Aorta (tissue), 5 donors: ENCODE measurements at places on chromosomes 11 and 22. TPM values are rescaled to one million over a fixed set of nuclear protein-coding genes. Genes with fewer than 3 reads are reported as not detected.

The GRM5 gene
- 3.4 TPM for total RNA-seq

DNA sequence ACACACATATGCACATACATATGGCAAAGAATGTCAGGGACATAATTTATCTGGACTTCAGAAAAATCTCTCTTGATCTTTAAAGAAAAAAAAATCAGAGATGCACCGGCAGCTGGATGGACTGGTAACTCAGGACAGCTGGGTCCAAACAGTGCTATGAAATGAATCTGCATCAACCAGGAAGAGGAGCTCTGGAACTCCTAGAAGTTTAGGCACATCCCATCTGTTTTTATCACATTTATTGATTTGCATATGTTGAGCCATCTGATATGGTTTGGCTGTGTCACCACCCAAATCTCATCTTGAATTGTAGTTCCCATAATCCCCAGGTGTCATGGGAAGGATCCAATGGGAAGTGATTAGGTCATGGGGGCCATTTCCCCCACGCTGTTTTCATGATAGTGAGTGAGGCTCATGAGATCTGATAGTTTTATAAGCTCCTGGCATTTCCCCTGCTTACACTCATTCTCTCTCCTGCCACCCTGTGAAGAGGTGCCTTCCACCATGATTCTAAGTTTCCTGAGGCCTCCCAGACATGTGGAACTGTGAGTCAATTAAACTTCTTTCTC lies 87.7 kb upstream of the AKIP1 start:
- no peak for DNase-seq
- no peaks in the 10 kb centered on the region for H3K27me3 ChIP-seq
- no peak overlapping the region for H3K27ac ChIP-seq
- no peaks in the 10 kb centered on the region for H3K36me3 ChIP-seq
- no peak overlapping the region for H3K4me3 ChIP-seq

DNA sequence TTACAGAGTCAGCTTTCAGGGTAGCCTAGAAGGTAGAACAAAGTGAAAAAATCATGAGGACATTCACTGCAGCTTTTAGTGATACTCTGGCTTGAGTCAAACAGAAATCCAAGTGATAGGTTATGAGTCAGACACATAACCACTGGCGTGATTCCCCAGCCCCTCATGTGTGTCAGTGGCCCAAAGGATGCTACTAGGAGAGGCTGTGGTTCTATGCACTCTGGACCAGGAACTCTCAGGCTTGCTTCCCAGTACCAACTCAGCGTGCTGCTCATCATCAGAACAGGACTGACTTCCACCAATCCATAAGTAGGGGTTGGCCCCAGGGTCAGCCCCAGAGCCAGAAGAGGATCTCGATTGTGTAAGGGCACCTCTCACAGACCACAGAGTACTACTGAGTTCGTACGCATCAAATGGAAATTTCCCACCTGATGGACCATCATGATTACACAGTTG lies 116.8 kb downstream of the MED15 start:
- H3K36me3 ChIP-seq: no peaks in the 10 kb centered on the region
- H3K27me3 ChIP-seq: no peaks in the 10 kb centered on the region
- no peak overlapping the region for H3K4me3 ChIP-seq
- H3K27ac ChIP-seq: no peak overlapping the region
- H3K4me1 ChIP-seq: no peaks in the 10 kb centered on the region

DNA sequence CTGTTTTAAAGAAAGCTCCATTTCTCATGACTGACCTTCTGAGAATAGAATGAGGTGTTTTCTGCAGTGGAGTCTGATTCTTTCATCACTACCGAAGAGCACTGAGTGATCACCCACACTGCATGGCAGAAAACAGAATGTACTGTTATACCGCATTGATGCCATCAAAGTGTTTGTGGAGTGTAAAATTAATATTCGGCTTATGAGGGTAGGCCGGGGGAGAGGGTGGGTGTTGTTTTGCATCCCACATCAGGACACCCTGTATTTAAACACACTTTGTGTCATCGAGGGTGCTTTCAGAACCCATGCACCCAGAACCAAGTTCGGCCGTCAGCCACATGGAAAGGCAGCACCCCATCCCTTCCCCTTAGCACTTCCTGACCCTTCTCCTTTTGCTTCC lies 41.3 kb upstream of the ETS1 start:
- no peaks in the 10 kb centered on the region for H3K4me1 ChIP-seq
- no peak overlapping the region for H3K27ac ChIP-seq
- no peak for DNase-seq

DNA sequence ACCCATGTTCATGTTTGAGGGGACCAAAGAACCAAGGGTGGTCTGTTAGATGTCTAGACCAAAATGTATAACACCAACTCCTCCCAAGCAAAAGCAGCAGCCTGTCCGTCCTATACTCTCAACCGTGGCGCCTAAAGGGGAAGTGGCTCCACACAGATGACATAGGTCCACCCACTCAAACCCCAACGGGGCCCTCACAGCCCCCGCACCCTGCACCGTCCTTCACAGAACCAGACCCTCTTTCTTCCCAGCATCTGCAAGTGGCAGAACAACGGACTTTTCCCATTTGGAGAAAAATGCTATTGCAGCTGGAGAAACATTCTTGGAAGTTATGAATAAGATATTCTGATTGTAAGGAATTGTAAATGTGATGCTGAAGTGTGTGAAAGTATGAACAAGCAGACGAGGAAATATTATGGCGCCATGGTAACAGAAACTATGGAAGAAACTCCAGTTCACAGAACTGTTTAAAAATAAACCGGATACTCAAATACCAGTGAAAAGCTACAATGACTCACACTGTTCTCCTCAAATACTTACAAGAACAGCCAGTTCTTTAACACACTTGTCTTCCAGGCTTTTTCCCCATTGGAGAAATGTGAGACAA lies 76.5 kb upstream of the ARFGAP3 start:
- peak overlapping the region; percentile 96 for H3K27ac ChIP-seq
- no peaks in the 10 kb centered on the region for H3K36me3 ChIP-seq
- no peak overlapping the region for H3K4me3 ChIP-seq
- peak; percentile 68 for DNase-seq
- peaks cover 15% of the 10 kb centered on the region for H3K4me1 ChIP-seq
- H3K27me3 ChIP-seq: no peaks in the 10 kb centered on the region

GRCh38 chr22:32205974-32206773 lies 1.3 kb upstream of the RFPL2 start:
- no peak for DNase-seq
- H3K27me3 ChIP-seq: no peaks in the 10 kb centered on the region
- H3K27ac ChIP-seq: no peak overlapping the region
- no peak overlapping the region for H3K4me3 ChIP-seq
- no peaks in the 10 kb centered on the region for H3K4me1 ChIP-seq
- H3K36me3 ChIP-seq: no peaks in the 10 kb centered on the region

- no peak overlapping the region for H3K27ac ChIP-seq
- no peaks in the 10 kb centered on the region for H3K4me1 ChIP-seq
- no peak overlapping the region for H3K4me3 ChIP-seq
- no peaks in the 10 kb centered on the region for H3K27me3 ChIP-seq
Observed at GRCh38 chr11:8110396-8110795, 29.4 kb downstream of the TUB start.

DNA sequence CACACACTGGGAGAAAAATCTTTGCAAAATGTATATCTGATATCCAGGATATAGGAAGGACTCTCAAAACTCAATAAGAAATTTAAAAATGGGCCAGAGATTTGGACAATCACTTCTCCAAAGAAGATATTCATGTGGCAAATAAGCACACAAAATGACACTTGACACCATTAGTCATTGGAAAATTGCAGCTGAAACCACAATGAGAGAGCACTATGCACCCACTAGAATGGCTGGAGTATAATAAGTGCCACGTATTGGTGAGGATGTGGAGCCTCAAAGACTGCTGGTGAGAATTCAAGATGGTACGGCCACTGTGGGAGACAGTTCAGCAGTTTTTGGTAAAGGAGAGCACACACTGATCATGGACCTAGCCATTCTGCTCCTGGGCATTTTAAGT lies 12.8 kb upstream of the OSBPL5 start:
- no peaks in the 10 kb centered on the region for H3K4me1 ChIP-seq
- H3K27ac ChIP-seq: no peak overlapping the region
- no peak overlapping the region for H3K4me3 ChIP-seq

DNA sequence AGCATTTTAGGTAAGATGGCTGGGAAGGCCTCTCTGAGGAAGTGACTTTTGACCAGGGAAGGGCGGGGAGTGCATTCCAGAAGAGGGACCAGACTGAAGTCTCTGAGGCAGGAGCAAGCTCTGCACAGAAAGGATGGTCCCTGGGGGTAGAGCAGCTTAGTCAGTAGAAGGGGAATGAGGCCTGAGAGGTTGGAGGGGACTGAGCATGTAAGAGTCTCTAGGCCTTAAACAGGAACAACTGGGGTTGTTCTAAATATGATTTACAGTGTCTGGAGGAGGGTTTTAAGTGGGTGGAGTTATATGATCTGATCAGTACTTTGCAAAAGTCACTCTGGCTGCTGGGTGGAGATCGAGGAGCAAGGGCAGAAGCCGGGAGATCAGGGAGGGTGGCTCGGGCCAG lies 31.7 kb upstream of the TEF start:
- H3K4me3 ChIP-seq: no peak overlapping the region
- DNase-seq: no peak
- H3K27me3 ChIP-seq: no peaks in the 10 kb centered on the region
- H3K27ac ChIP-seq: no peak overlapping the region

DNA sequence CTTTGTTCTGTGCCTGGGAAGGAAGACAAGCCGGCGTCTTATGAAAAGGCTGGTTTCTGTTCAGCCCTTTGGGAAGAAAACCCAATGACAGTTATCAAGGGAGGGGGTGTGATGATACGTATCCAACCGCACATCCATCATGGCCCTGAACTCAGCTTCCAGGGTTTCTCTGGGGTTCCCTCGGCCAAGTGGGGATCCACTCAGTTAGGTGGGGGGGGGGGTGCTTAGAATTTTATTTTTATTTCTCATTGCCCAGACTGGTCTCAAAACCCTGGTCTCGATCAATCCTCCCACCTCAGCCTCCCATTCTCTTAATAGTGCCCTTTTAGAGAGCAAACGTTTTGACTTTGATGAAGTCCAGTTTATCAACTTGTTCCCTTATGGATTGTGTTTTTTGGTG lies 25.7 kb downstream of the KCNQ1 start:
- no peak overlapping the region for H3K4me3 ChIP-seq
- DNase-seq: no peak
- no peak overlapping the region for H3K27ac ChIP-seq
- H3K27me3 ChIP-seq: no peaks in the 10 kb centered on the region
- H3K4me1 ChIP-seq: no peaks in the 10 kb centered on the region
- no peaks in the 10 kb centered on the region for H3K36me3 ChIP-seq

DNA sequence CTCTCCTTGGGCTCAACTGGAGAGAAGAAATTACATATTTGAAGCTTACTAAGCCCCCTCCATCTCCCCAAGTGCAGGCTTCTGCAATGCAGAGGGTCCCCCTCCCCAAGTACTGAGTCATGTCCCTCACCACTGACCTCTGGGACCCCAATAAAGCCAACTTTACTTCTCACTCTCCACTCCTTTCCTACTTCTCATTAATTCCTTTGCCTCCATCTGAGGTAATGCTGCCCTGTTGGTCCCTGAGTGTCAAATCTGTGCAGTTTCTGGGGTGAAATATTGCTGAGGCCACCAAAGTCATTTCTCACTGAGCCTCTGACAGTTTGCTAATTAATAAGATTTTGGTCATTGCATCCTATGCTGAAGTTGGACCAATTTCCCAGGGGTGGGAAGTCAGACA lies 101.6 kb downstream of the NELL1 start:
- no peaks in the 10 kb centered on the region for H3K36me3 ChIP-seq
- H3K27ac ChIP-seq: no peak overlapping the region
- H3K4me1 ChIP-seq: no peaks in the 10 kb centered on the region
- no peak overlapping the region for H3K4me3 ChIP-seq
- no peaks in the 10 kb centered on the region for H3K27me3 ChIP-seq

DNA sequence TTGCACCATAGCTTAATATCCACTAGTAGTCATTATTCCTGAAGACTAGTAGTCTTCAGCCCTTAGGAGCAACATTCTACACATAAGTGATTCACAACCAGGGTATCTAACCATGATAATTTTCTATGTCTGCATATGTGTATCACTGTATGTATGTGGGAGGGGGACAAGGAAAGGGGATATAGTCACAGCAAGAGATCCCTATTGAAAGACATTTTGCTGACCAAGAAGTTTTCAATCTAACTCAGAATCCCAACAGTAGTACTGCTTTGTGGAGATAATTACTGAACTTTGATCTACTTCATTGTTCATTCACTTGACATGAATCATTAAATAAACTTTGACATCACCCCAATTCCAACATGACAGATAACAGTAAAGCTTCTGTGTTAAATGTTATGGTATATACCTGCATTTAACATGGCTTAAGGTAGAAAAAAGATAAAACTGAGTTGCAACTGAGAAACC lies 10.3 kb downstream of the PIK3C2A start:
- H3K27ac ChIP-seq: no peak overlapping the region
- no peaks in the 10 kb centered on the region for H3K4me1 ChIP-seq
- DNase-seq: no peak
- H3K27me3 ChIP-seq: no peaks in the 10 kb centered on the region
- no peaks in the 10 kb centered on the region for H3K36me3 ChIP-seq

The FDXACB1 gene
- total RNA-seq: 1.4 TPM

DNA sequence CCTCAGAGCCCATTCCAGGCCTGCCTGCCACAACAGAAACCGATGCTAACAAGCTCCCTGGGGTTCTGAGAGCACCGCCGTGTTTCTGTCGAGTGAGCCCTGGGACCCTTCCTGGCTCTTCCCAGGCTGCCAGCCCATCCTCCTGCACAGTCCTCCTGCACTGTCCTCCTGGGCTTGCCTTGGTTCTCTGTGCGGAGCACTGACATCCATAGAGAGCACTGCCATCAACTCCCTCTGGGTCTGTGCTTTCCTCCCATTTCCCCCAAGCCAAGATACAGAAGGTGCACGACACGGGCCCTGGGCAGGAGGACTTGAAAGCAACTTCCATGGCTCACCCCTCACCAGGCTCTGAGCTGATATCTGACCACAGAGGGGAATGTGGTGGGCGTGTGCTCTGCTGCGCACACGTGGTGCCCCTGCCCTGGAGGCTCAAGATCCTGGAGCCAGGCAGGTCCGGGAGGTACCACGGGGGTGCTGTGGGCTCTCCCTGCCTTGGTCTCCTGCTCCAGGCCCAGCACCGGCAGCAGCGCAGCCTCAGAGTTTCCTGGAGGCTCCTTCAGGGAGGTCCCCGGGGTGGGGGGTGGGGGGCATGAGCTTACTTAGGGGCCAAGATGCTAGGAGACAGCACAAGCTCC lies 304.2 kb downstream of the BRD1 start:
- H3K27me3 ChIP-seq: no peaks in the 10 kb centered on the region
- DNase-seq: no peak

DNA sequence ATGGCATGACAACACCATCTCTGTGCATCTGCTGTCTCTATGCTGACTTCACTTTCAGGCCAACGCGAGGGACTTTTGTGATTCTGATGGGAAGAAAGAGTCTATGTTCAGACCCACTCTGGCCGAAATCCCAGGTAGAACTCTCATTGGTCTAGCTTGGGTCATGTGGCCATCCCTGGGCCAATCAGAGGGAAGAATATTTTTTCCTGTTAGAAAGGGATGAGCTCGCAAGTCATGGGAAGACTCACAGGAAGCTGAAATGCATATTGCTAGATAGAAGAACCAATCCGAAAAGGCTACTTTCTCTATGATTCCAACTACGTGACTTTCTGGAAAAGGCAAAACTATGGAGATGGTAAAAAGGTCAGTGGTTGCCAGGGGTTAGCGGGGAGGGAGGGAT lies 56.0 kb upstream of the LINC01488 start:
- H3K27me3 ChIP-seq: no peaks in the 10 kb centered on the region
- H3K4me3 ChIP-seq: no peak overlapping the region
- DNase-seq: no peak

GRCh38 chr11:19696073-19696472 lies 16.6 kb upstream of the NAV2 start:
- no peak overlapping the region for H3K27ac ChIP-seq
- H3K27me3 ChIP-seq: no peaks in the 10 kb centered on the region
- H3K4me1 ChIP-seq: no peaks in the 10 kb centered on the region
- H3K4me3 ChIP-seq: no peak overlapping the region
- no peaks in the 10 kb centered on the region for H3K36me3 ChIP-seq

- no peak for DNase-seq
- H3K4me1 ChIP-seq: no peaks in the 10 kb centered on the region
- H3K27me3 ChIP-seq: no peaks in the 10 kb centered on the region
- no peak overlapping the region for H3K27ac ChIP-seq
Observed at GRCh38 chr11:28592141-28592540, 484.0 kb downstream of the METTL15 start.
